ENCODE measurements at places on chromosomes 6 and 20.

GRCh38 chr6:105763866-105764265 lies 322.3 kb upstream of the PRDM1 start:
- no peak for DNase-seq

DNA sequence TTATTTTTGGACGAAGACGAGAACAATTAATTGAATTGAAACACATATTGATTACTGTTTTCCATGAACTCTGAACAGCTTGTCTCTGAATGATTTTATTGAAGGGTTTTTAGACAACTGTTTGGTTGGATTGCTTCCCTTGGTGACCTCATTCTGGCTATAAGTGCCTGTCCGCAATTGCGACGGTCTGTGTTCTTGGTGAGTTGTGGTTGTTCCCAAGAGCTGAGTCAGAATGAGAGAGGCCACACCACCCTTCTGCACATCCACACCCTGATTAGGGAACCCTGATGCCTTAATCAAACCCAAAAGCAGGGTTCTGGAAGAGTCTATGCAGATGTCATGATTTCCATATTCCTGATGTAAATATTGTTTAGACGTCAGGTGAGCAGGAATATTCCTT lies 747.0 kb downstream of the PTPRT start:
- no peak for DNase-seq

- DNase-seq, result no peak
Observed at GRCh38 chr6:163620670-163621330, 206.3 kb downstream of the QKI start.

DNA sequence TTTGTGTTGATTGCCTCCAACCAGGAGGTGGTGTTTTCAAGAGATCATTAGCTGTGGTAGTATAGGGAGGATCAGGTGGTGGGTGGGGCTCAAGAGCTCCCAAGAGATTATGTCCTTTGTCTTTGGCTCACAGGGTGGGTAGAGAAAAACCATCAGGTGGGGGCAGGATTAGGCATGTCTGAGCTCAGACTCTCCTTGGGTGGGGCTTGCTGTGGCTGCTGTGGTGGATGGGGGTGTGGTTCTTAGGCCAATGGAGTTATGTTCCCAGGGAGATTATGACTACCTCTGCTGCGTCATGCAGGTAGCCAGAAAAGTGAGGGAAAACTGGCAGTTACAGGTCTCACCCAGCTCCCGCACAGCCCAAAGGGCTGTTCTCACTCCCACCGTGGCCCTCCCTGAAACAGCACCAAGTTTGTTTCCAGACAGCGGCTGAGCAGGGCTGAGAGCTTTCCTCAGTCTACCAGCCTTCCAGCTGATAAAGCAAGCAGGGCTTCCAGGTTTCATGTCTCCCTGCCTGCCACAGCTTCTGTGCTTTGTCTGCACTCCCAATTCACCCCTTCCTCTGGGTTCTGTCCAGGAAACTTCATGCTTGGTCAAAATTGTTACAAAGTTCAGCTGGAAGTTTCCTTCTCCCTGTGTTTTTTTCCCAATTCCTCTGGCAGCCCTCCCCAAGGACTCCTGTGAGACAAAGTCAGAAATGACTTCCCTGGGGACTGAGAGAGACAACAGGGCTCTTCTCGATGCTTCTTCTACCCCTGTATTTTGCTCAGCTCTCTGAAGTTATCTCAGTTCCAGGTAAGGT lies 481.1 kb upstream of the MAN1A1 start:
- DNase-seq, result no peak

DNA sequence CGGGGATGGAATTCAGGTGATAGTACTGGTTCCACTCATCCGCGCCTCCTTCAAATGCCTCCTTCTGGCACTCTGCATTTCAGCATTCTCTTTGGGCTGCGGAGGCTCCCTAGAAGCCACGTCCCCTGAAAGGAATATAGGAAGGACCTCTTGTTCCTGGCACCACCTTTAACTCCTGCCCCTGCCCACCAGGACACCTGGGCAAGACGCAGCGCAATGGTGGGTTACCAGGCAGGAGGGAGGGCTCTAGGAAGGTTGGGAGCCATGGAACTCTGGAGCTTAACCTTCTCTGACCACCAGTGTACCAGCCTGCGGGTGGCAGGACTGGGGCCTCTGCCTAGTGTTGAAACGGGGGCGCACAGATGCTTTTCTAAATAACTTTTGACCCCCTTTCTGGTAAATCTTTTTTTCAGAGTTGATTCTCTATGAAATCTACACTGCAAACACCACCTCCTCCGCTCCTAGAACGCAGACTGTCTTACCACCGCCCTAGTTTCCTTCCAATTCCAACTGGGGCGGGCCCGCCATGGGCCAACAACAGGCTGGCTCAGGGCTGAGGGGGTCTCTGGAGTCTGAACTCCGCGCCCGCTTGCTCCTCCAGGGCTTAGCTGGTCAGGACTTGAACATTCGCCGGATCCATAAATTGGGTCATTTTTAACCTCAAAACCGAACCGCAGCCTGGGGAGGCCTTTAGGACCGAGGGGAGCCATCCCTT lies 871 bp upstream of the SYNDIG1 start:
- DNase-seq, result no peak

DNA sequence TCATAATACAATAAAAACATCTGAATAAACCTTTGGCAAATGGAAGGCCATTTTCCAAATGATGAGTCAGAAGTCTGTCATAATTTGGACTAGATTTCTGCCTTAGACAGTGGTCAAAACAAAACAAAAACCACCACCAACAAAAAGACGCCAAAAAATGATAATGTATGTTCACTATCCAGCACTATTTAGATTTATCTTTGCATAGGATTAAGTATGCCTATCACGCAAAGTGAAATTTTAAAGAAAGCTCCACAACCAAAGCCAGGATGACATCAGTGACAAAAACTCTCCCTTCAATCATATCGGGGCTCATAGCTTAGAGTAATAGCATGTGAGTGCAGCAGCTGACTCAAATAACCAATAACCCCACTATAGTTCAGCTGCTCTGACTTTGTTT lies 201.9 kb downstream of the MOXD1 start:
- no peak for DNase-seq

DNA sequence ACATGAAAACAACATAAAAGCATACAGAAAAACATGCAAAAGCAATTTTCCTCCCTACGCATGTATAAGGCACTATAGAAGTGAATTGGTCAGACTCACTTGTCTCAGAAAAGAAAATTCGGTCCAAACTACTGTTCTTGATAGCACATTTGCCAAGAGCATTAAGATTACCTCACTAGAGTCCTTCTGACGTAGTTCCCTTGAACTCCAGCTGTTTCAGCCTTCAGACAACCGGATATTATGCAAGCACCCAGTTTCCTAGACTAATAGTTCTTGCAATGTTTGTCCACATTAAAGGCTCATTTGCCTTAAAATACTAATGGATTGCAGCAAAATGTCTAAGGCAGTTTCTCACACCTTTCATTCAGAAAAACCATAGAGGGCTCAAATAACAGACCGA lies 2.5 kb upstream of the CASS4 start:
- no peak for DNase-seq

DNA sequence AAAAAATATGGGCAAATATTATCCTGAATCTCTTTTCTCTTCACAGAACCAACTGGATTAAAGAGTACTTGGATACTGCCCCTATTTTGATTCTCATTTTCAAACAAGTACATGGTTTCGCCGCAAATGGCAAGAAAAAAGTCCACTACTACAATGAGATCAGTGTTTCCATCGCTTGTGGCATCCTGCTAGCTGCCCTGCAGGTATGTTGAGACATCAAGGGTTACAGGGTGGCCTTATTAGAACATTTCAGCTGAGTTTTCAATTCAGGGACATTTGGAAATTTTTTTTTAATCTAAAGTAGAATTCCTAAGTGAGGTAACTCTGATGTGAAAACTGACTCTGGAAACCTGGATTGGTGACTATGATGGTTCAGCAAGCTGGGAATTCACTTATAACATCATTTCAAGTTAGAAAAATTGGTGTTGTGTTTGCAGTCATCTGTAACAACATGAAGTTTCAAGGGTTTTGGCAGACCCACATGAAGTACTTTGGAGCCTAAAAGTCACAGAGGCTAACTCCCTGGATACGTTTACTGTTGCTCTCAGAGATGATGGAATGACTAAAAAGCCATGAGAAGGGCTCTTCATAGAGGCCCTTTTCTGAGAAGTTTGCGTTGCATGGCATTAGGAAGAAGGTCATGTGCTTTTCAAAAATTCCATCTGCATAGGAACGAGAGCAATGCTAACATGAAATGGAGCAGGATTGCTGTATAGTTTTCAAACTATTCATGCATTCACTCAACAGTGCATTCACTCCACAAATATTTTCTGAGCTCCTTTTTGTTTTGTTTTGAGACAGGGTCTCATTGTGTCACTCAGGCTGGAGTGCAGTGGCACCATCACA lies 25.5 kb downstream of the IYD start:
- DNase-seq, result no peak

- DNase-seq, result no peak
Observed at GRCh38 chr6:75211920-75212590, 6.2 kb upstream of the COL12A1 start.
